ENCODE measurements at places on chromosomes 4 and X. TPM values are rescaled to one million over a fixed set of nuclear protein-coding genes. Genes with fewer than 3 reads are reported as not detected.

Gene ANOS1
- total RNA-seq: 5.8 TPM

Gene PDK3
- total RNA-seq: 7.9 TPM

Gene FATE1
- total RNA-seq: not detected

Gene AADAT
- total RNA-seq: 1.6 TPM

Gene CXCL8
- total RNA-seq: 1.2 TPM

Gene EIF4E
- total RNA-seq: 57.5 TPM

Gene TIGD4
- 0.10 TPM for total RNA-seq

Gene HSFX2
- total RNA-seq: not detected

Gene BTK
- 4.1 TPM for total RNA-seq

Gene NUDT11
- total RNA-seq: 0.10 TPM

Gene AR
- total RNA-seq: 25.2 TPM

Gene XK
- 8.7 TPM for total RNA-seq

Gene FGB
- total RNA-seq: not detected

Gene UGT8
- 0.12 TPM for total RNA-seq

Gene PDLIM3
- total RNA-seq: 123 TPM

Gene PPEF1
- total RNA-seq: 0.25 TPM

Gene RAB33A
- 0.59 TPM for total RNA-seq

Gene FRAS1
- 3.7 TPM for total RNA-seq
